ENCODE measurements at places on chromosomes 11 and 22.

DNA sequence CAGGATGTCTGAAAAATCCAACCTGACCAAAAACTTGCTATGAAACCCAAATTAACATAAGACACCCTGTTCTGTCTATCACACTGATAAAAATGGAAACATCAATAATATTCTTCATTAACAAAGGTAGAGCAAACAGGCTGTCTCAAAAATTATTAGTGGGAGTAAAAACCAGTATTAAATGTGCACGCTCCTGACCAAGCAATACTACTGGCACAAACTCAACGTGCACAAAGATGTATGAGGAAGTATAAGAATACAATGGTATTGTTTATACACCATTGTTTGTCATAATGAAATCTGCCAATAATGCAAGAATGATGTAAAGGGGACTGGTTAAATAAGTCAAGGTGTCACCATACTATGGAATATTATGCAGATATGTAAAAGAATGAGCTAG lies 288.5 kb downstream of the MN1 start:
- DNase-seq, result no peak

DNA sequence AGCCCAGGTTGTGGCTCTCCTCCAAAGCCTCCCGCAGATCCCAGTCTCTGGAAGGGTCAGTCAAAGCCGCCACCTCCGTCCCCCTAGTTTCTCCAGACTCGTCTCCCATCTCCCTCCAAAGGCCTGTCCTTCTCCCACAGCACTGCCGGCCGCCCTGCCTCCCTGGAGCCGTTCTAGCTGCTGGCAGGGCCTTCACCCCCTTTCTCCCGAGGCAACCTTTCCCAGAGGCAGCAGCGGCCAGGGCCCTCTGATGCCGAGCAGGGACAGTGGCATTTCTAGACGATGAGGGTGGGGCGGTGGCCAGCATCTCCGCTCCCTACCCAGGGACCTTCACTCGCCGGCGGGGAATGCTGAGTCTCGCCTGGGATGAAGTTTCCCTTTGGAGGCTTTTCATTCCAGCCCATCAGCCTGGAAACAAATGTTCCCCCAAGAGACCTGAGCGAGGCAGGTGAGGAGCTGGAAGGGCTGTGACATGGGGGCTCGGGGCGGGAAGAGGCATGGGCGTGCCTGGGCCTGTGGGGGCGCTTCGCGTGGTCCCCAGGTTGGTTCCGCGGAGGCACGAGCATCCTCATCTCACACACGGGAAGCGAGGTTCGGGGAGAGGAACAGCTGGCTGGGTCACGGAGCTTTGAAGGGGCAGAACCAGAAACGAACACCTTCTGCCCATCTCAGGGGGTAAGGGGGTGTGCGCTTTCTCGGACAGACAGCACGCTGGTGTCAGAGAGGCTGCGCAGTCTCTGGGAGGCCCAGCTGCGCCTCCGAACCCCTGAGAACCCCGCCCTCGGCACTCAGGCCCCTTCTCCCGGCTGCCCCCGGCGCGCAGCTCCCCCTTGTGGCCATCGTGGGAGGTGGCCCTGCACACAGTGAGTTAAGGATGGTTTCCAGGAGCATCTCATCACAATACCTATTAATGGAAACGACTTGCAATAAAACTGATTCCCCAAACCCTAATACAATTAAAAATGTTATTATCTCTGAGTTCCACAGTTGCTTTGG lies 18.1 kb upstream of the KLHL35 start:
- no peak for DNase-seq

- DNase-seq, result peak; percentile 50
Measured at GRCh38 chr11:57460022-57460757, at the start of gene RTN4RL2. TSS of gene RTN4RL2 (plus strand) at chr11:57460528. CDS start at chr11:57460866, 338 bp downstream.

DNA sequence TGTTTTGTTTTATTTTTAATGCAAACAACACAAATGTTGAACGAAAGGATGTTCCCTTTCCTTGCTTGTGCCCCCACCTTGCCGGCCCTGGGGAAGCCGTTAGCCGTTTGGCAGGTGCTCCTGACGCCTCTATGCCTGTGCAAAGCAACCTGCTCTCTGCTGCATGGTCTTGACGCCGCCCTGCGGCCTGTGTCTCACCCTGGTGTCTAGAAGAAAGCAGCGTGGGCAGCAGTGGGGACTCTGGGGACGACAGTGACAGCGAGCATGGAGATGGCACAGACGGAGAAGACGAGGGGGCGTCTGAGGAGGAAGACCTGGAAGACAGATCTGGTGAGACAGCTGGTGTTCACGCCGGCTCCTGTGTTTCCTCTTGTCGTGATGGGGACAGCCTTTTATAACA lies 5.5 kb downstream of the PHRF1 start:
- no peak for DNase-seq

GRCh38 chr11:9518835-9519410 lies 54.5 kb upstream of the WEE1 start:
- no peak for DNase-seq

- DNase-seq, result peak; percentile 58
Measured at GRCh38 chr11:10540546-10540914, 457 bp downstream of the RNF141 start.

- DNase-seq, result no peak
Measured at GRCh38 chr22:36858966-36859365, 1.8 kb upstream of the NCF4 start.

GRCh38 chr11:130999992-131000770 lies 83.9 kb upstream of the SNX19 start:
- no peak for DNase-seq

DNA sequence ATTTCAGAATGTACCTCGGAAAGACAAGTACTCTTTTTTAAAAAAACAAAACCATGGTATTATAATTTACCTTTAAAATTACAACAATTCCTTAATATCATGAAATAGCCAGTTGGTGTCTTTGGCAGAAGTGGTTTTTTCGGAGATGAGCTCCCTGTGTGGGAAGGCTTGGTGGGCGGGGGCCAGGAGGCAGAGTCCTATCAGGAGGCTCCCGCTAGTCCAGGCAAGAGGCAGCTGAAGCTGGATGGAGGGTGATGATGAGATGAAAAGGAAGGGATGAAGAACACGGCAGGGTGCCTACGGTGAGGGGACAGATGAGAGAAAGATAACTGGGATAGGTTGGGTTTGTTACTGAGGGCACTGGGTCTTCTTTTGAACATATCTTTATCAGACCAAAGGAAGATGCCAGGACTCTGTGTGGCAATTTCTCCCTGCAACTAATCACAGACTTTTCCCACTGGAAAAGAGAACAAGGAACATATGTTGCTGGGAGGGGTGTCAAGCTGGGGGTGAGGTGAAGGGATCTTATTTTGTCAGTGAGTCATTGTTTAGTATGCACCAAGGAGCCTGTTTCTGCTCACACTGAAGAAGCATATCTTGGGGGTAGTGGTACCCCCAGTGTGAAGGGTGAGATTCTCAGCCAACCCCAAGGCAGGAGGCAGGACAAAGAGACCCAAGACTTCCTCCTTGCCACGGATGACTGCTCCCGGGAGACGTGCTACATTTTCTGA lies 91.5 kb upstream of the YWHAH start:
- DNase-seq, result no peak

- no peak for DNase-seq
Measured at GRCh38 chr11:94036096-94036495, 14.9 kb downstream of the HEPHL1 start.

DNA sequence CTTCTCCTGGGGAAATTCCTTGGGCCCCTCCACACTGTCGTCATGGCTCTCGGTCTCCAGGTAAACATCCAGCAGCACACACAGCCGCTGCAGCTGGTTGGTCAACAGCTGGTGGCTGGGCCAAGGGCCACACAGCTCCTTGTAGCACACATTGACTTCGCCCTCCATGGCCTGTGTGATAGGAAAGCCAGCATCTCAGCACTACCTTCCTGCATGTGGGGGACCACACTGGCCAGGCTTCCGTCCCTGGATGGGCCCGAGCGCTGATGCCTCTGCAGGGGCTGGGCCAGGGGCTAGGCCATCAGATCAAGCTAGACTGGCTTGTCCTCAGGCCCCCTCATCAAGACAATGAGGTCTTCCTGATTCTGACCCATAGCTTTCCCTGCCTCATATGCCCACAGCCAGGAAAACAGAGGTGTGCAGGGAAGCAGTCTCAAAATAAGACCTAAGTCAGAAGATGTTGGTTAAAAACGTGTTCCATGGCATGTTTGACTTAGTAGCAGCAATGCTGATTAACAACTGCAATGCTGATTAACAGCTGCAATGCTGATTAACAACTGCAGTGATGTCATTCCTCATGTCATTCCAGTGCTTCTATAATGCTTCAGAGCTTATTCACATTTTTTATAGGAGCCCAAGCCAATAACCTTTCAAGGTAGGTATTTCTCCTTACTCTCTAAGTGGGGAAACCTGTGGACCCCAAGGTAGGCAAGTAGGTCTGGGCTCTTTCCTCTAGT lies 31.3 kb downstream of the NEFH start:
- no peak for DNase-seq

DNA sequence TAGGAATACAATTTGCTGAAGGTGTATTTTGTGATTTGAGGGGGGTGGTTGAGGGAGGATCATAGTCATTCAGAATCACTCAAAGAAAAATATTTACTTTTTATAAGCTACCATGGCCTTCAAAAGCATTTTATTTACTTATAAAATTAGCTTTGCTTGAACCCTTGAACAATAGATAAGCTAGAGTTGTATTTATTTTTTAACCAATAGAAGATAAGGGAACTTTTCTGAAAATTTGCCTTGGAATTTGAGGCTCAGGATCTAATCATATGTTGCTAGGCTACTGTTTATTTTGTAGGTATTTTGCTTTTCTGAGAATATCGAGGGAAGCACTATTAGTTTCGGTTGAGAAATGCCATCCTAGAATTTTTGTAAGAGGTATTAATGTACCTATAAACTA lies 82.1 kb downstream of the EMSY start:
- DNase-seq, result no peak

DNA sequence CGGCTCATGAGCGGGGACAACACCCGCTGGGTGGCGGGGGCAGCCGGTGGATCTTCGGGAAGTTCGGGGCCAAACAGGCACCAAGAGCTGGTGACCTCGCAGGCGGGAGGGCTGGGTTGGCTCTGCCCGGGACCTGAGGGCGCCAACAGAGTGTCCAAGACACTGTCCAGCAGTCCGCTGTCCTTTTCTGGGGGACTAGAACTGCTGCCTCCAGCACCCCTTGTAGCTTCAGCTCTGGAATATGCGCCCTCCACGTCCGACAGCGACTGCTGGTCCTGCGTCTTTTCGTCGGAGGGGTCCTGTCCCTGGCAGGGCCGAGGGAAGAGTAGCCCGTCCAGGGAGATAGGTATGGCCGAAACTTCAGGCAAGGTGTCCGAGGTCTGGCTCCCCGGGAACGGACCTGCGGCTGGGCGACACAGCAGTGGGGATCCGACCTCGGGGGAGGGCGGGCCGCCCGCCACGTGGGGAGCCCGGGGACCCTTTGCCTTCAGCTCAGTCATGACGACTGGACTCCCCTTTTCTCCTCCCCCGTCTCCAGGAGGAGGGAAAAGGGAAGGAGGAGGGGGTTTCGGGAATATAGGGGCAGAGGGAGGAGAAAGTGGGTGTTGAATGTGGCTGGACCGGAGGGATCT lies 926 bp downstream of the PGR start:
- DNase-seq, result no peak
